ENCODE measurements at places on chromosomes 16 and 17.

GRCh38 chr17:5587438-5588032, 3.2 kb upstream of the NLRP1 start:
- peak; percentile 46 for DNase-seq

GRCh38 chr16:87245511-87245910, 71.7 kb downstream of the C16orf95 start:
- DNase-seq: no peak

DNA sequence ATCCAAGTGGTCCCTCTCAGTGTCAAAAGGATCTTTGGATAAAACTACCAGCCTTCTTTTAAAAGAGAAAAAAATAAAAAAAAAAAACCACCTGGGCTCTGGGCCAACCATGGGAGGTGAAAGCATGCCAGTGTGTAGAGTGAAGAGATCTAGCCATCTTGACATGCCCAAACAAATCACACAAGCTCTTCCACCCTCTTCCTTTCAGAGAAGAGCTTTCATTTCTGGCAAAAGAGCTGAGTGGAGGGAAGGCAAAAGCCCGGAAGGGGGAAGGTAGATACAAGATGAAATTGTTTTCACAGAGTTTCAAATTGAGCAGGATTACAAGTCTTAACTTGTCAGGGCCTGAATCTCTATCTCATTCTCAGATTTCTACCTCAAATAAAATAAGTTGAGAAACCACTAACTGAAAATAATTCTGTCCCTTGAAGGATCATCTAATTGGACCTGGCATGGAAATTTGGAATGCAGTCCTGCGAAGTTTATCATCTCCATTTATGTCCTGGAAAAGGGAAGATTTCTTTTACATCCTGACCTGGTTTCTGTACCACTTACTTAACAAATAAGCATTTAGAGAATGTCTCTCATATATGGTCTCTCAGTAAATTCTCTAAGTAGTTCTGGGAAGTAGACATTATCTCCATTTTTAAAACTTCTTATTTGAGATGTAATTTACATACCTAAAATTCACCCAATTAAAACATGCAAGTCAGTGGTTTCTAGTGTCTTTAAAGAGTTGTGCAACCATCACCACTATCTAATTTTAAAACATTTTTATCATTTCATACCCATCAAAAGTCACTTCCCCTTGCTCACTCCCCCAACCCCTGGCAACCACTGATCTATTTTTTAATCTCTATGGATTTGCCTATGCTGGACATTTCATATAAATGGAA, 93.7 kb downstream of the TANGO6 start:
- no peak for DNase-seq

- no peak for DNase-seq
Observed at GRCh38 chr16:30022887-30023286, at the start of gene C16orf92. Gene C16orf92 (plus strand): TSS chr16:30023198. CDS start chr16:30023341, 143 bp downstream.
